ENCODE measurements at places on chromosomes 13 and 19. TPM values are rescaled to one million over a fixed set of nuclear protein-coding genes. Genes with fewer than 3 reads are reported as not detected.

Gene DOHH
- total RNA-seq, result 14.6 TPM

Gene CYP4F3
- total RNA-seq, result not detected

Gene PRR22
- total RNA-seq, result 6.0 TPM

Gene IRGC
- not detected for total RNA-seq

Gene SHANK1
- total RNA-seq, result not detected

Gene TTC9B
- total RNA-seq, result not detected

DNA sequence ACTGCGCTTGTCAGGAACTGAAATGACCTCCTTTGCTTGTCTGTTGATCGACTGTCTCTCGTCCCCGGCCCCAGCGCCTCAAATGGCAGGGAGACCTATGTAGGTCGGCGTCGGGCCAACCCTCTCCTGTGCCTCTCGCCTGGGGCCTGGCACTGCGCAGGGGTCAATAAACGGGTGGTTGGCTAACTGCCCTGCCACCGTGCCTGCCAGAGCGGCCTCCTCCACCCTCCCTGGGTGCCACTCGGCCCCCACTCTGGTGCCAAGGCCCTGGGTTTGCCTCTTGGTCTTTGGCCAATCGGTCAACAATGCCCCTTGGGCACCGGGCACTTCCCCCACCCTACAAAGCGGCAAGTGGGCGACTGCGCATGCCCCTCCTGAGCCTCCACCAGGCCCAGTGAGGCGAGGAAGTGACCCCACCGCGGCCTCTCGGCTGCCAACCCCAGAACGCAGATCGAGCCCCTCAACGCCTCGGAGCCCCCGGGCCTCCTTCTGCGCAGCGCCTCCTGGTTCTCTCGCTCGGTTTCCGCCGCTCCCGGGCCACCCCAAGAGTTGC lies 1.1 kb downstream of the KEAP1 start:
- H3K4me3 ChIP-seq, result peak overlapping the region; percentile 88
- H3K27ac ChIP-seq, result peak overlapping the region; percentile 84
- H3K36me3 ChIP-seq, result peaks cover 29% of the 10 kb centered on the region
- H3K27me3 ChIP-seq, result no peaks in the 10 kb centered on the region
- peak; percentile 53 for DNase-seq

GRCh38 chr13:50114961-50115360 lies 99.7 kb downstream of the KCNRG start:
- H3K4me1 ChIP-seq, result peaks cover 2% of the 10 kb centered on the region
- no peak overlapping the region for H3K4me3 ChIP-seq
- H3K27me3 ChIP-seq, result no peaks in the 10 kb centered on the region
- no peak for DNase-seq

DNA sequence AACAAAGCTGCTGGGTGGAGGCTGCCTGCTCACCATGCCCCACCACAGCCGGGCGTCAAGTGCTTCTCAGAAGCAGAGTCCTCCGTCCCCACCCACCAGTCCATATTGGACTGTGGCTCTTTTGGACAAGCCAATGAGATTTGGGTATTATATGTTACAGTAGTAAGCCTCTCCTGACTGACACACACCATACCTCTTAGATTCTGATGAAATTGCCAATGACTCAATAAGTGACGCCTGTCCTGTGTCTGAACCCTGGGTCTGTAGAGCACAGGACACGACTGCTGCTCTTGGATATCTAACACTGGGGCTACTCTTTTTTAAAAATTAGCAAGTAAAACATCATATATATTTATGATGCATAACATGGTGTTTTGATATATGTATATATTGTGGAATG lies 44.8 kb upstream of the UBAC2 start:
- DNase-seq, result no peak
- H3K4me1 ChIP-seq, result peaks cover 12% of the 10 kb centered on the region
- H3K36me3 ChIP-seq, result no peaks in the 10 kb centered on the region
- H3K4me3 ChIP-seq, result no peak overlapping the region

- H3K27me3 ChIP-seq, result peaks cover 3% of the 10 kb centered on the region
- H3K27ac ChIP-seq, result no peak overlapping the region
- no peak overlapping the region for H3K4me3 ChIP-seq
- H3K4me1 ChIP-seq, result no peaks in the 10 kb centered on the region
Observed at GRCh38 chr13:32098272-32098671, 66.7 kb downstream of the FRY start.

GRCh38 chr13:33303855-33304597 lies 18.5 kb upstream of the STARD13 start:
- no peak overlapping the region for H3K4me3 ChIP-seq
- no peaks in the 10 kb centered on the region for H3K36me3 ChIP-seq
- H3K27me3 ChIP-seq, result peaks cover 5% of the 10 kb centered on the region
- H3K4me1 ChIP-seq, result no peaks in the 10 kb centered on the region
- H3K27ac ChIP-seq, result no peak overlapping the region
- no peak for DNase-seq

- H3K4me3 ChIP-seq, result no peak overlapping the region
- H3K27me3 ChIP-seq, result no peaks in the 10 kb centered on the region
- peaks cover 1% of the 10 kb centered on the region for H3K4me1 ChIP-seq
- DNase-seq, result no peak
- H3K36me3 ChIP-seq, result peaks cover 28% of the 10 kb centered on the region
- H3K27ac ChIP-seq, result no peak overlapping the region
Observed at GRCh38 chr13:30240608-30241007, 66.7 kb downstream of the KATNAL1 start.

- peaks cover 11% of the 10 kb centered on the region for H3K27me3 ChIP-seq
- peaks cover 16% of the 10 kb centered on the region for H3K4me1 ChIP-seq
- DNase-seq, result peak; percentile 31
- H3K4me3 ChIP-seq, result peak overlapping the region; percentile 70
- H3K36me3 ChIP-seq, result no peaks in the 10 kb centered on the region
- H3K27ac ChIP-seq, result peak overlapping the region; percentile 79
Observed at GRCh38 chr13:33787051-33787591, 30.8 kb upstream of the RFC3 start.

DNA sequence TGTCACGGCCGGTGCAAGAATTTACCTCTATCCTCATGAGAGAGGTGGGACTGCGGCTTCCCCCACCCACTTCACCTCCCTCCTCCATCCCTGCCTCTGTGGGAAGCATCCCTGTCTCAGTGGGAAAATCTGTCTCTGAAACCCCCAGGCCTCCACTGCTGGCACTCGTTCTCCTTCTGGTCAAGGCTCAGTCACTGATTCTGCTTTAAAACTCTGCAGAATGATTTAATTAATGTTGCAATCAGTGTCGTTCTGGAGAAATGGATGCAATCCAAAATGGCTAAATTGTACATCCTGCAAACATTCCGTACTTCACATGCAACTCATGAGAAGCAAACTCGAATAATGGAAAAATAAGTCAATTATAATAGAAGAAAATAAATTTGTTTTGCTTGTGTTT lies 5.6 kb downstream of the RASL11A start:
- H3K4me3 ChIP-seq, result no peak overlapping the region
- no peak for DNase-seq
- peaks cover 35% of the 10 kb centered on the region for H3K27me3 ChIP-seq
- no peak overlapping the region for H3K27ac ChIP-seq
- peaks cover 7% of the 10 kb centered on the region for H3K4me1 ChIP-seq
- H3K36me3 ChIP-seq, result no peaks in the 10 kb centered on the region

- peaks cover 36% of the 10 kb centered on the region for H3K4me1 ChIP-seq
- no peak for DNase-seq
- no peak overlapping the region for H3K4me3 ChIP-seq
- H3K27me3 ChIP-seq, result no peaks in the 10 kb centered on the region
- H3K27ac ChIP-seq, result no peak overlapping the region
Observed at GRCh38 chr19:7654401-7654800, 14.4 kb upstream of the RETN start.

GRCh38 chr13:60043262-60043661 lies 120.5 kb downstream of the DIAPH3 start:
- no peak overlapping the region for H3K27ac ChIP-seq
- H3K4me3 ChIP-seq, result no peak overlapping the region
- peaks cover 18% of the 10 kb centered on the region for H3K36me3 ChIP-seq
- H3K27me3 ChIP-seq, result no peaks in the 10 kb centered on the region
- no peak for DNase-seq

- no peak overlapping the region for H3K27ac ChIP-seq
- H3K27me3 ChIP-seq, result no peaks in the 10 kb centered on the region
- no peak overlapping the region for H3K4me3 ChIP-seq
- H3K4me1 ChIP-seq, result no peaks in the 10 kb centered on the region
- DNase-seq, result no peak
Observed at GRCh38 chr19:33212436-33213172, 13.0 kb downstream of the SLC7A10 start.

DNA sequence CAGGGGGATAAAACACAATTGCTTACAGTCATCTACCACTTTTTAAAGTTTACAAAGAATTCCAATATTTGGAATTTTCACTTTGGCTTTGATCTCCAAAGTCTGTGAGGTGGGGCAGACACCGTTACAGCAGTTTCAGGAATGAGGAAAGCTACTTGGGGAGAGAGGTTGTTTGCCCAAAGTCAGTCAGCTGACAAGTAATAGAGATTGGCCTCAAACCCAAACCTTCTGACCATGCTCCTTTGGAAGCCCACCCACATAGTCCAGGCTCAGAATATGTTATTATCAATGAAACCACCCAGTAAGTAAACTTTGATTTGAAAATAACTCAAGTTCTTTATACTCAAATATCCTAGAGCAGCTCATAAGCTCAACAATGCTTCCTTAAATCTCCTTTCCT lies 29.0 kb downstream of the RXFP2 start:
- no peak overlapping the region for H3K27ac ChIP-seq
- H3K36me3 ChIP-seq, result no peaks in the 10 kb centered on the region
- H3K4me3 ChIP-seq, result no peak overlapping the region
- no peak for DNase-seq

DNA sequence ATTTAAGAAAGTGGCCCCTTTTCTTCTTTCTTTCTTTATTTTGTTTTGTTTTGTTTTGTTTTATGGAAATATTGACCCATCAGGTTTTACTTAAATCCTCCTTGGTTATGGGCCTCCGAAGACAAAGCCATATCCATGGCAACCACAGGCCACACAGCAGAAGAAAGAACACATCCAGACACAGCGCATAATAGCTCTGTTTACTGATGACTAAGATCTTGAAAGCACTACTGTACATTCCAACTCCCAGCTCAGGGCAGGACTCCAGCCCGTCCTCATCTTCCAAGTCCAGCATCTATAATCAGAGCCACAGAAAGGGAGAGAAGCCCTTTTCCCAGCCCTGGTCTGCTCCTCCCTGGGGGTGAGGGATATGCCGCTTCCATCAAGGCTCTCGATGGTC lies 84.3 kb downstream of the NUFIP1 start:
- no peaks in the 10 kb centered on the region for H3K36me3 ChIP-seq
- H3K27ac ChIP-seq, result no peak overlapping the region
- no peak for DNase-seq
- H3K4me1 ChIP-seq, result peaks cover 3% of the 10 kb centered on the region

DNA sequence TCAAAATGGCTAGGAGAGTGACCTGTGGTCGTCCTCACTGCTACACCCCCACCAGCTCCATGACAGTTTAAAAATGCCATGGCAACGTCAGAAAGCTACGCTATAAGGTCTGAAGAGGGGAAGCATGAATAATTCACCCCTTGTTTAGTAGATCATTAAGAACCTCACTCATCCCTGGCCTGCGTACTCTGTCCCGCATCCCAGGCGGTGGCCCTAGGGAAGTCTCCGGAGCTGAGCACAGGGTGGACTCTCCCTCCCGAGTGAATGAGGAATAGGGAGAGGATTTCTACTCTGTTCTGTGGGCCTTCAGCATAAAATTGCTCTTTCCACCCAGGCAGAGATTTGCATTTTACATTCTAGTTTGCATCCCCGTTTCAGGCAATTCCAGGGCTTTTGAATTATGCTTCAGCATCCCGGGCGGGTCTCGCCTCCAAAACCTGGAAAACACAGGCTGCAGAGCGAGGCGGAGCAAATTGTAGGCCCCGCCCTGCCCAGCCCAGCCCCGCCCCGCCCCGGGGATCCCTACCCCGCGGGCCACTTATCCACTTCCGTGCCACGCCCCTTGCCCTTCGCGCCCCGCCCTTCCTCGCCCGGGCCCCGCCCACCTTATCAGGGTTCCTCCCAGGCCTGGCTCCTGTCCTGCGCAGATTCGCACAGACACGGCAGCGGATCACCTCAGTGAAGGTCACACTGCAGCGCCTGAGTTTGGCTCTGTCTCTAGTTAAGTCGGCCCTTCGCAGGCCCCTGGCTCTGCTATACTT lies 7.5 kb upstream of the ZNF525 start:
- DNase-seq, result peak; percentile 24
- H3K27me3 ChIP-seq, result no peaks in the 10 kb centered on the region
- H3K4me1 ChIP-seq, result no peaks in the 10 kb centered on the region

- no peak overlapping the region for H3K27ac ChIP-seq
- no peak for DNase-seq
- no peaks in the 10 kb centered on the region for H3K4me1 ChIP-seq
- no peaks in the 10 kb centered on the region for H3K36me3 ChIP-seq
- no peaks in the 10 kb centered on the region for H3K27me3 ChIP-seq
Observed at GRCh38 chr13:38473305-38473704, 123.7 kb downstream of the UFM1 start.

DNA sequence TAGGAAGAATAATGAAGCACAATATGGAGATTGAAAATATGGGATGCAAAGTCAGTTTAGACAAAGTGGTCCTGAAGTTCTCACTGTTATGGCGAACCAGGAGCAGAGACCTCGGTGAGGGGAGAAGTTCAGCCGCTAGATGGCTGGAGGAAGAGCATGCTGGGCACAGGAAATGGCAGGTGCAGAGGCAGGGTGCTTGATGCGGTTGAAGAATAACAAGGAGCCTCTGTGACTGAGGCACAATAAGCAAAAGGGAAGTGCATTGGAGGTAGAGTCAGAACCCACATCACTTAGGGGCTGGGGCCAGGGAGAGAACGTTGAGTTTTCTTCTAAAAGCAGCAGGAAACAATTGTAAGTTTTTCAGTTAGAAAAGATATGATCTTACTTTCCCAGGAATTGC lies 1725.2 kb downstream of the EFNB2 start:
- H3K27ac ChIP-seq, result no peak overlapping the region
- no peaks in the 10 kb centered on the region for H3K36me3 ChIP-seq
- peak; percentile 25 for DNase-seq
- H3K4me3 ChIP-seq, result no peak overlapping the region
- no peaks in the 10 kb centered on the region for H3K27me3 ChIP-seq

DNA sequence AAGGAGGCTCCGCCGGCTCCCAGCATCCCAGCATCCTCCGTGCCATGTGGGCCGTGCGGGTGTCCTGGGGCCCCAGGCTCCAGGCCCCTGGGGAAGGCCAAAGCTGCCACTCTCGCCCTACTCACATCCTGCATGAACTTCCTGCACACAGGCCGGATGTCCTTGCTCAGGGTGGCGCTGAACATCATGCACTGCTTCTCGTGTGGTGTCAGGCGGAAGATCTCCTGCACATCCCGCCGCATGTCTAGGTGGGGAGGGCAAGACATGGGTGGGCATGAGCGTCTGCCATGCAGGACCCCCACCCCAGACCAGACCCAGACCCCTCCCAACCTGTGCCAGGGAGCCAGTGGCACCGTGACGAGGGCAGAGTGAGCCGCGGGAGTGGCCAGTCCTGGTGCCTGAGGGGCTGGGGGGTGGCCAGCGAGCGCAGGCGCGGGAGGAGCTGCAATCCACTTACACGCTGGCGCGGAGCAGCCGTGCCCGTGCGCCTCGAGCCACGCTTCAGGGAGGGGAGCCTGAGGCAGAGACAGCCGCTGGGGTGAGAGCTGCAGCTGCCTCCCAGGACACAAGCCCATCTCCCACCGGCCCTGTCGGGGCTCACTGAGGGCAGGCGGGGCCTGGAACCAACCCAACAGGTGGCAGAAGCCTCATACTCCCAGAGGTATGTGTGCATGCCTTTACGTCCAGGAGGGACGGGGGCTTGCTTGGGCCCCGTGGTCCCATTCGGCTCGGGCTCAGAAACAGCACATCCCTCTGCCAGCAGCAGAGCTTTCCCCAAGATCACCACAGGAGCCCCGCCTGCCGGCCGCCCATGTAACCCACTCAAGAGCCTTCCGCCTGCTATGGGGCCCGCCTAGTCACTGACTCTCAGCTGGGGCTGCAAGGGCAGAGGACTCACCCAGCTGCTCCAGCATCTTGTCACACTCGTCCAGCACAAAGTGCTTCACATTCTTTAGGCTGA lies 8.8 kb downstream of the DDX39A start:
- H3K27ac ChIP-seq, result peak overlapping the region; percentile 86
- H3K36me3 ChIP-seq, result peaks cover 85% of the 10 kb centered on the region
- DNase-seq, result peak; percentile 54
- H3K4me1 ChIP-seq, result peaks cover 63% of the 10 kb centered on the region
- no peaks in the 10 kb centered on the region for H3K27me3 ChIP-seq
